Activated B cell treated with CpG ODN at 0.5 μM for 24 hours (primary cell): ENCODE measurements at places on chromosomes 6 and 20.

DNA sequence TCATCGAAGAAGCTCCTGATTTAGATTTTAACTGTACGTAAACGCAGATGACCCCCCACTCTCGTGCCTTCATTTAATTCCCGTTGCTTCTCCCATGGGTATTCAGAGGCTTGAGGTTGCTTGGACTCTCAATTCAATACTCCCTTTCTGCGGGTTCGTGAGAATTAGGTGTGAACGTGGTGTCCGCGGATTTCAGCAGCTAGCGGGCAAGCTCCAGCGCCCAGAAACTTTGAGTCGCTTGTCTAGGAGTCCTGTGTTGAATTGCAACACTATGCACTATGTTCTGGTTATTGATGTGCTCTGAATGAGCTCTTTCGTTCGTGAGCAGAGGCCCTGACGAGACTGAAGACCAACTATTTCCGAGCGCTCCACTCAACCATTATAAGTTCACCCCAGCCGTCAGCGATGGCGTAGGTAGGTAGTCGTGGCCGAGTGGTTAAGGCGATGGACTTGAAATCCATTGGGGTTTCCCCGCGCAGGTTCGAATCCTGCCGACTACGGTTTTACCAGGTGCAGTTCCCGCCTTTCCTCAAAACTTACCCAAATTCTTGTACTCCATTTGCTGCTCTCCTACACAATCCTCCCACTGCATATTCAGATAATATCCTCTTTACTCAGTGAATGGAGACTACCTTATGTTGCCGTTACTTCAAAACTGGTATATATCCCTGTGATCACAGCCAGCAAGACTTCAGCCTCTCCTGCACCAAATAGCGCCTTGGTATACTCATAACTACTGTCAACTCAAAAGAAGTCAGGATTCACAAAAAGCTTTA is 72.6 kb upstream of the ZNF184 start:
- DNase-seq = no peak

- no peak for DNase-seq
Observed at GRCh38 chr6:39181333-39181732, 47.9 kb downstream of the KCNK5 start.

GRCh38 chr20:8946036-8946940 is 122.6 kb upstream of the PLCB4 start:
- DNase-seq = no peak

DNA sequence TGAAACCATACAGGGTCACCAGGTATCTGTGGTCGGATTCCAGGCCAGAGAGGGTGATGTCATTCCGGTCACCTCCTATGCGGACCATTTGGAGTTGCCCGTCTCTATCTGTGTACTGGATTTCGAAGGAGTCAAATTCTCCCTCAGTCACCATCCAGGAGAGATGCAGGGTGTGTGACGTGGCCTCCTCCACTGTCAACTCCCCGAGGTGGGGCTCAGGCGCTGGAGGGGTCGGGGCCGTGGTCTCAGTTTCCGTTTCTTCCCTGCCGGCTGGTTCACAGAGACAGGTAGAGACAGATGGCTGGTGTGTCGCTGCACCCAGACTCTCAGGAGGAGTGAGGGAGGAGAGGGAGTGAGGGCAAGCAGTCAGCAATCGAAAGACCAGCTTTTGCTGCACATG is 30.7 kb downstream of the CYP21A2 start:
- no peak for DNase-seq

- DNase-seq = no peak
Observed at GRCh38 chr6:13190376-13190775, 138.0 kb downstream of the TBC1D7 start.

GRCh38 chr6:35247642-35248231 is 11.8 kb upstream of the ZNF76 start:
- no peak for DNase-seq

DNA sequence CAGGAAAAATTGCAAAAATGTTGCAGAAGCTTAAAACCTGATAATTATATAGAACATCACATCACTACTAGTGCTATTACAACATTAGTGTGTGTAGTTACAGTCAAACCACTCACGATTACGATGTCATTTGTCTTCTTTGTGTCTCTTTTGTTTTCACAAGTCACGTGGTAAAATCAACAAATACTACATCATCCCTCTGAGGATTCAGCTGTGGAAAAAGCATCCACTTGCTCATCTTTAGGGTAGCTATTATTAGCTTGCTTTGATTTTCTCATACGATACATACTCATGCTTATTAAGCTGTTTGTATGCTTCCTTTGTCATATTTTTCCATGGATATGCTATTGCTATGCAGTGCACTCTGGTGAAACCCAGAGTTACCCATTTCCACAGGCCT is 22.2 kb upstream of the ATXN1 start:
- no peak for DNase-seq

DNA sequence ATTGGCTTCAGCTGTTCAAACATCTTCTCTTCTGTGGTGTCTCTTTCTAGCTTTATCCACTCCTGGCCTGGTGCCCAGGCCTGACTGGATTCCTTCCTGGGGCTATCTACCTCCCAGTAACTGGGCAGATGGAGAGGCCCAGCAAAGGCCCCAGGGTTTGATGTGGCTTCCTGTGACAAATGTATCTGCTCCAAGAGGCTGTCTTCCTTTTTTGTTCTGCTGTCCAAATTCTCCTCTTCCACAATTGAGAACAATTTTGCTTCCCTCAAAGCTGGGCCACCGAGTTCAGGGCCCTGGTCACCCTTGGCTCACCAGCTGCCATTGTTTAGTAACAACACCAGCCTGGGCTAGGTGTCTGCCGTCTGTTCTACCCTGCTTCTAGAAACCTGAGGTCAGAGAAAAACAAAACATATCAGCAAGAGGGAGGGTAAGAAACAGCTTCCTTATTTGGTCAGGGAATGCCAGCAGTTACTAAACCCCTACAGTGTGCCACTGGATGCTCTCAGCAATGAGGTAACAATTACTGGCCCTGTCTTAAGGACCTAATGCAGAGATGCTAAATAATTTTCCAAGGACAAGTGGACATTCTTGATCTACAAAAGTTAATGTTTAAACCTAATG is 3.9 kb downstream of the ZFP57 start:
- DNase-seq = no peak

GRCh38 chr20:17771206-17772004 is 71.6 kb downstream of the BANF2 start:
- no peak for DNase-seq

- no peak for DNase-seq
Observed at GRCh38 chr6:41283600-41283999, 2.9 kb downstream of the TREM1 start.

GRCh38 chr6:165106261-165106660 is 203.1 kb downstream of the C6orf118 start:
- no peak for DNase-seq

DNA sequence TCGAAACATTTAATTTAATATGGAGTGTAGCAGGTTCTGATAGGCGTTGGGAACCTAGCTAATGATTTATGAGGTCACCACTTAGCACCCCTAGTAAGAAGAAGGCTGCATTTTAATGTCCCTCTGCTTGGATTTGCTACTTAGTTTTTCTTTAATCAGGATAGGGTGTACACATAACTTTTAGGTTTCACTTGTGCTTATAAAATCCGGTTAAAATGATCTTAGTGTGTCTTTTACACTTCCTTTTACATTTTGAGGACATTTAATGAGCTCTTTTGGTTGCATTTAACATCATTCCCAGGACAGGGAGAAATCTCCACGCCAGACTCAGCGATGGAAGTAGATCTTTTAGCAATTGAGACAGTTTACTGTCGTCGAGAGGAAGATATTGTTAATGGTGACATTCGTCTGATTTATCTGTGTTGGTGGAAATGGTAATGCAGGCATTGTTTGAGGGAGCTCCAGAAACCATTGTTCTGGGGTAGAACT is 5.6 kb downstream of the TFAP2A start:
- DNase-seq = no peak

DNA sequence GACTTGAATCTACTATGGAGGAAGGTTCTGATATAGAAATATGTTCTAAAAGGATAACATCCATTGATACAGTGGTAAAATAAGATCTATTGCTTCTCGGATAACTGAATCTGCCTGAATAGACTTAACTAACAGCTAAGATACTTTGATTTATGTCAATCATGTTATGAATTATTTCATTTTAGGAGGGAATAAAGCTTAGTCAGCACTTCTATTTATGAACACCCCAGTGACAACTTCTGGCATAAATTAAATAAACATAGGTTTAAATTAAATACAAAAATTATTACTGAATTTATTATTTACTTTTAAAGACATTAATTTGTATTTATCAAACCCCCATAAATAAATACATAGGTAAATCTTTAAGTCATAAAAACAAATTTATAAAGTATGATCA is 69.3 kb downstream of the IMPG1 start:
- DNase-seq = no peak

- DNase-seq = no peak
Observed at GRCh38 chr6:41058783-41059181, 5.8 kb downstream of the APOBEC2 start.
